Activated CD8-positive, alpha-beta memory T cell treated with anti-CD3 and anti-CD28 coated beads for 1 hour (primary cell): ENCODE measurements at places on chromosomes 6 and 20.

- no peak for DNase-seq
Measured at GRCh38 chr6:156062091-156062563, 606.5 kb upstream of the NOX3 start.

- no peak for DNase-seq
Measured at GRCh38 chr6:137206577-137206976, 12.6 kb downstream of the IFNGR1 start.

GRCh38 chr6:73719046-73719445 lies 23.0 kb downstream of the CD109 start:
- DNase-seq = no peak

GRCh38 chr6:142935553-142936517 lies 9.1 kb downstream of the HIVEP2 start:
- no peak for DNase-seq

GRCh38 chr6:150640556-150641209 lies 41.0 kb downstream of the PLEKHG1 start:
- DNase-seq = no peak

GRCh38 chr6:151493161-151493803 lies 535 bp upstream of the CCDC170 start:
- DNase-seq = no peak
